ENCODE measurements at places on chromosomes 3 and 15.
A peak's percentile ranks its signal among the peaks of the same experiment; 100 is the strongest.

DNA sequence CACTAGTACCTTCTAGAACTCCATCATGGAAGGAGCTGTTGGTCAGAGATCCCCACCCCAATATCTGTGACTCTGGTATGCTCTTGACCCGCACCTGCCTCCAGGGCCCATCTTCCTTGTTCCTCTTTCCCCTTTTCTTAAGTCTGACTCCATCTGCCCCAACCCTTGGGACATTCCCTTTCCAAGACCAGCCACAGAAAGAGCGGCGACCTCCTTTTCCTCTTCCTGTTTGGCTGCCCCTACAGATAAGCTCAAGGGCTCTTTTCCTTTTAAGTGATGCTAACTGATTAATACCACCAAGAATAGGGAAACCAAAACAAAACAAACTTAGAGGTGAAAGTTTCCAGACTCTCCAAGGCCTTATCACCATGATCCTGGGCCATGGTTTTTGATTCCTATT lies 21.9 kb upstream of the ATP8B4 start:
- DNase-seq: no peak

GRCh38 chr3:143585720-143586456 lies 262.4 kb downstream of the SLC9A9 start:
- peak; percentile 18 for DNase-seq

DNA sequence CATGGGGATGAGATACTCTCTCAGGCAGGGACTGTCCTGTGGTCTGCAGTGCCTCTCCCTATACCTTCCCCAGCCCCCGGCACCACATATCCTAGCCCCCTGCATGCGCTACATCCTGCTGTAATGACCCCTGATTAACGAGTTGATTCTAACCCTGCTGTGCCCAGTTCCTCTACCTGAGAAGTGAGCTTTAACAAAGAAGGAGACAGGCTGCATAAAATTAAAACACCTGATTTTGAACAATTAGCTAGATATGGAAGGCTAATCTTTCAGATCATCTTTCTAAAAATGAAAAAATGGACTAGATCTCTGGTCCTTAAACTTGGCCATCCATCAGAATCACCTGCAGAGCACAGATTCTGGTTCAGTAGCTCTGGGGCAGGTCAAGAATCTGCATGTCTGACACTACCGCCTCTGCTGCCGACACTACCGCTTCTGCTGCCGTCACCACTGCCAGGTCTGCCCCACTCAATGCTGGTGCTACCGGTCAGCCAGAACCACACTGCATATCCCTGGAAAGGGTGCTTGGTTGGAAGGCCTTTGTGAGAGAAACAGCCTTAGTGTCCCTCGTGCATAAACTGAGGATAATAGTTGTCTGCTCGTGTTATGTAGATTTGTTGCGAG lies 33.6 kb upstream of the ZBTB38 start:
- DNase-seq: no peak

DNA sequence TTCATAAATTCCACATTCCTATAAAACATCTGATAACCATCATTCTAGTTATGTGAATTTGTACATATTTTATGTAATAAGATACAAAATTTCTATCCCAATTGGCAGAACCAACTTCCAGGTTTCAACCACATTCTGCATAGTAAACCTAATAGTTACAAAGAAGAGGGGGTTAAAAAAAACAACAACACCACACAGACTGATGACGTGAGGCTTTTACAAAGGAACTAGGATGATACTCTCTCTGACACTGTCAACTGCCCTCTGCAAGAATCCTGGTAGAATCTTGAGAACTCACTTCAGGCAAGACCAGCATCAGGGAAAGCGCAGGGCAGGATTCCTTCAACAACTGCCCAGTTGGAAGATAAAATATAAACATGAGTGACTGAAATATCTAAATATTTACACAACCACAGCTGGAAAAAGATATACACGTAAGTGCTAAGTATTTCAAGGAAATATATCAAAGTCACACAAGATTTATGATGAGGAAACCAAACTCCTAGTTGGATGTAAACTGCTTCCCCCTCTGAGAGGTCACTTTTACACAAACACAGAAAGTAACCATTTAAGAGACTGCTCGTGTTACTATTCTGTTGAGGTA lies 816.4 kb downstream of the ROBO1 start:
- DNase-seq: no peak

DNA sequence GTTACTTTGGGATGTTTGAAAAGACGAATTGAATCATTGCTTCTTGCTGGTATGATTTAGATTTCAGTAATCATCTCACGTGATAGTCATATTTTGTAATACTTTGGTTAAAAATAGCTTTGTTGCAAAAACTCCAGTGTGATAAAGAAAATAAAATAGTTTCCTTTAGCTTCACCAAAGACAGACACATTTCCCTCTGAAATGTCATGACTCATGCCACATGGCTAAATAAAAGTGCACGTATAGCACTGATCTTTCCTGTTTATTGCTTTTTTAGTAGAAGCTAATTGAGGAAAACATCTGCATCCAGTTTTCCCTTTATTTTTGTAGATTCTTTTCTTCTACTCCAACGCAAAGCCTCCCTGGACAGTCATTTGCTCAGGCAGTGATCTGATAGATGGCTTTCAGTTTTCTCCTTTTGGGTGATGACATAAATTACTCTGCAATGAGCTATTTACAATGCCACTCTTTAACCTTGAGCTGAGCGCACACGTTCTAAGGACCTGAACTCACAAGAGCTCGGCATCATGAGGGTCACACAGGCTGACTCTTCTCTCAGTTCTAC lies 84.9 kb downstream of the ARNT2 start:
- DNase-seq: no peak

DNA sequence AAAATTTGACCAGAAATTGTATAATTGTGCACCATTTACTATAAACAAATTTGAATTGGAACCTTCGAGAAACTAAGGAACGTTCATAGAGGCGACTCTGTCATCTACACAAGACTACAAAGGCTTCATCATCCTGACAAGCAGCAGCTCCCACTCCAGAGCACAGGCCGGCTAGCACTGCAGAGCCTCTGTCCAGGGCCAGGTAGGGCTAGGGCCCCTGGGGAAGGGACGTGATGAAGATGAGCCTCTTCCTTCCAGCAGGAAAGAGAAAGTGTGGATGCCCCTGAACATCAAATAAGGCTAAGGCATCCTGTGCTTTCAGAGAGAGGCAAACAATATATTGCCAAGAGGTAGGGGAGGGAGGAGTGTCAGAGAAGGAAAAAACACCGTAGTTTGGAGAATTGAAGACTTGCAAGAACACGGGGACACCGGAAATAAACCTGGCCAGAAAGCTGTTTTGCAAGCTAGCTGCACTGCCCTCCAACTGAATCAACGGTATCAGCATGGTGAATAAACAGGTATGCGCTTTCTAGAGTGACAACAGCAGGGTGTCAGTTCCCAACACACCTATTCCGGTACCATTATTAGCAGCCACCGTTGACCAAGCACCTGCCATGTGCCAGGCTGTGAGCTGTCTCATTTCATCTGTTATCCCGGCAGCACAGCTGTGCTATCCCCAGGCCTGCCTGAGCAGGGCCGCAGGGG lies 12.4 kb downstream of the XXYLT1 start:
- no peak for DNase-seq

GRCh38 chr3:37904601-37905000 lies 42.9 kb downstream of the CTDSPL start:
- no peak for DNase-seq

DNA sequence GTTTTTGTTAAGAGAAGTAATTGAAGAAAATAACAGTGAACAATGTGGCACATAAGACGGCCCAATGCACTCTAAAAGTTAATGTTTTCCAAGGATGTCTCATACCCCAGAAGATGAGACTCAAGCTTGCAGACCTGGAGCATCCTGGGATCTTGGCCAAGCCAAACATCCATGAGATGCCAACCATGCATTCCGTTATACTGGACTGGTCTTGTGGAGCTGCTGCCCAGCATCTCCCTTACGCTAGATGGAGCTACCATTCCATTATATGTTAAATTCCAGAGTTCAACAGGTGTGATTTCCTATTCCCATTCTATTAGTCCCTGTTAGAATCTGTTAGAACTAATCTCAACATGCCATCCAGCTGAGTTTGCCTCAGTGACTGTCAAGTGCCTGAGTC lies 181.8 kb downstream of the PDCD6IP start:
- DNase-seq: no peak

DNA sequence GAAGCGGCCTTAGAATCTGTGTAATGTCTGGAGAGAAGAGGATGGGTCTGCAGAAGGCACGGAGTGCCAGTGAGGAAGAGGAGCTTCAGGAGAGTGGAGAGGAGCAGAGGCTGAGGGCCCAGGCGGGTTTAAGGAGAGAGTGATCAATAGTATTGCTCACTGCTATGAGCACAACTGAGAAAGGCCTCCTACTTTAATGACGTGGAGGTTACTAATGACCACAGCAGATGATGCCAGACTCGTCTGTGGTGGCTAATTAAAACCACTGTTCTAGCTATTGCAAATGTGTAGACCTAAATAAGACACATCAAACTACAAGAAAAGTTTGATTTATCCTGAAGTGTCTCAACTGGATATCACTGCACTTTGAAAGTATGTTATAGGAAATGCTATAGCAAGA lies 33.2 kb downstream of the MTMR10 start:
- DNase-seq: no peak

DNA sequence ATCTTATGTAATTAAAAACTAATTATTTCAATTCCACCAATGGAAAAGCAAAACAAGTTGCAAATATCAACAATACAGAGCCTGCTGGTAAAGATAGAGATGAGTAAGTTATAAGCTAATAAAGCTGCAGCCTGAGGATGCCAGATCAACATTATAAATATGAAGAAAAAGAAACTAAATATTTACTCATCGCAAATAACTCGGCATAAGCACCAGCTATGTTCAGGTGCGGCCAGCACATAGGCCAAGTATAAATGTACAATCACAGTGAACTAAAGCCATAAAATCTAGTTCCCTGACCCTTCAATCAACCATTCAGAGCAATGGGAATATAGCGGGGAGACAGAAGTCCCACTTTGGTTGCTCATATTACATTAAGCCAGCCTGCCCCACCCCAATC lies 7.7 kb upstream of the RSL24D1 start:
- DNase-seq: no peak

GRCh38 chr15:68565234-68565633 lies 13.6 kb upstream of the CORO2B start:
- DNase-seq: no peak

GRCh38 chr3:31479431-31479830 lies 53.3 kb upstream of the STT3B start:
- no peak for DNase-seq

DNA sequence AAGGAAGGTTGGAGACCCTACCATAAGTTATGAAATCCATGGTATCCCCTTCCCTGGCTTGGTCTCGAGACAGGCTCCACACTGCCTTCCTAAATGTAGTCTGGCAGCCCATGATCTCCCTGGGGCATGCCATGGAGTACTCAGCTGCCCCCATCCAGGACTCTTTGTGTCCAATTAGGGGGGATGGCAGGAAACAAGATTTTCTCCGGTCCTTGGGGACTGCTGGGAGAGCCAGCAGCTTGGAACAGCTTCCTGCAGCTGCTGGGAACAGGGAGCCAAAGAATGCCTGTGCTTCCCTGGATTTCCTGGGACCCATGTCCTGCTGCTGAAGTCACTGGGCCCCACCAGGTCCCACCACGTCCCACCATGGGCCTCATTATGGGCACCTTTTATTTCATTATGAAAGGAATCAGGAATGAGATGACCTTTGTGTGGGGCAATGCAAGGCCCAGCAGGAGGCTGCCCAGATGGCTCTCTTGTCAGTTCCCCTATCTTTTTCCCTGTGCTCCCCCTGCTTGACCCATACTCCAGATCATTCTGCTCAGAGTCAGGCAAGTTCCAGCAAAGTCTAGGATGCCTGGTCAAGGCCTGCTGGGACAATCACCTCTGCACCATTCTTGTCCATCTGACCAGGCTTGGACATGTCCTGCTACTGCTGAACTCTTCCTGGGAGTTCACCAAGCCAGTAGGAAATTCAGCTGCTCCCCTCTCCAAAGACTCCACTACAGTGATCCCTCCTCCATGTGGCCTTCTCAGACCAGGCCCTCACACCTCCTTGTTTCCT lies 15.0 kb upstream of the DAG1 start:
- DNase-seq: no peak

GRCh38 chr3:27097182-27097581 lies 272.0 kb downstream of the NEK10 start:
- DNase-seq: no peak

DNA sequence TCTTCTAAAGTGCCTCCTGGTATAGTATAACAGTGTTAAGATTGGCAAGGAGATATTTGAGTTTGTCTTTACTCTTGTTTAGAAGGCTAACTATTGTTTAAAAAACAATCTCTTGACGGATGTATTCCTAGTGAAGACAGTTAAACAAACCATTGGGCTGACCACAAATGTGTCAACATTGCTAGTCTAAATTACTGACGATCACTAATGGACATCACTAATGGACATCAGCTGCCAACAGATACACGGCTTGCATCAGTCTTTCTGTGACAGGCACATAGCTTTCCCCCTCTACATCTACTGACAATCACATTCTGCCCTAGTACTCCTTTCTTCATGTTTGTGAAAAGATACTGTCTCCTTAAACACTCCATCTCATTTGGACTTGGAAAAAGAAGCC lies 57.1 kb upstream of the ETV5 start:
- no peak for DNase-seq

- DNase-seq: no peak
Measured at GRCh38 chr3:56975567-56975966, 84.9 kb upstream of the SPATA12 start.

- peak; percentile 47 for DNase-seq
Measured at GRCh38 chr3:195546130-195546560, 3.0 kb upstream of the PPP1R2 start.

DNA sequence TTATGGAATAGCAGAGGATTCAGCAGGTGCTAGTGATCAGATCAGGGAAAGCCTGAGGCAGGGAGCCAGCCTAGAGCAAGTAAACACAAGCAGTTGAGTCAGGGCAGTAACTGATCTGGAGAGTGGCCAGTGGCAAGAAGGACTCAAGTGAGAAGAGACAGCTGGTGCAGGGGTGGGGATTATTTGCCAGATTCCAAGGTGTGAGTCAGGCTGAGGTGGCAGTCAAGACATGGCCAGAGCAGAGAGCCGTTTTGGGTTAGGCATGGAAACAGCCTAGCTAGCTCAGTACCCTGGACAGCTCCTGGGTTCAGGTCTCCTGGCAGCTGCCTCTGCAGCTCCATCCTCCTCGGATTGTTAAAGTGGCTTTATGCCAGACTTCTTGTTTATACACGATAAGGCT lies 281.9 kb upstream of the ONECUT1 start:
- peak; percentile 2 for DNase-seq
